ENCODE measurements at places on chromosomes 3 and 15.

DNA sequence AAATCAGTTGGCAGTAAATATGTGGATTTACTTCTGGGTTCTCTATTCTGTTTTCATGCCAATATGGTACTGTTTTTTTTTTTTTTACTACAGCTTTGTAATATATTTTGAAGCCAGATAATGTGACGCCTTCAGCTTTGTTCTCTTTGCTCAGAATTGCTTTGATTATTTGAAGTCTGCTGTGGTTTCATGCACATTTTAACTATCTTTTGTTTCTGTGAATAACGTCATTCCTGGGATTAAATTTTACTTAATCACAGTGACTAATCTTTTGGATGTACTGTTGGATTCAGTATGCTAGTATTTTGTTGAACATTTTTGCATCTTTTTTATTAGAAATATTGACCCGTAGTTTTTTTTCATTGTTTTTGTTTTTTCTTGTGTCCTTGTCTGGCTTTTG is 576.5 kb downstream of the ZNF385D start:
- DNase-seq = no peak

GRCh38 chr15:38878926-38879325 is 314.3 kb upstream of the RASGRP1 start:
- no peak for DNase-seq

DNA sequence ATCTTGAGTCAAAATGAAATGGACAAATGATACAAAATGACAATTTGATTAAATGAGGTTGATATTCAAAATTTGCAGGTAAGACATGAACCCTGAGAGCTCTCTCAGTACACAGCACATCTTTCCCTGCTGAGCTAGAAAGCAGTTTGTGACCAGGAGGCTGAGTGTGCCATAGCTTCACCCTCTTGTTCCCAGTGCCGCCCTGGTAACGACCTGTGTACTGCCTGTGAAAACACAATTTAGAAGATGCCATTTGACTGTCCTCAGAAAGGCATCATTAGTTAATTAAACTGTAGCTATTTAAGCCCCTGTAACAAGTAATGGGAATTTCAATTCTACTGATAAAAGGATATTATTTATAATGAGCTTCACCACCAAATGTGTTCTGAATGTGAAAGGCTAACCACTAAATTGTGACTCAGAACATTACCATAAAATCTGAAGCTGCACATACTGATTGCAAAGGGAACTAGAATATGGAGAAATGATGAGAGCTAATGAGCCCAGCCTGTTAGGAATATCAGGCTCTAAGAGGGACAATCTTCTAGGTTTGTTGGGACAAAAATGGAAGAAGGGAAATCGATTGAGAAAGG is 212.9 kb upstream of the ARPP21 start:
- no peak for DNase-seq

- DNase-seq = no peak
Measured at GRCh38 chr15:75814794-75815193, 28.5 kb upstream of the UBE2Q2 start.

DNA sequence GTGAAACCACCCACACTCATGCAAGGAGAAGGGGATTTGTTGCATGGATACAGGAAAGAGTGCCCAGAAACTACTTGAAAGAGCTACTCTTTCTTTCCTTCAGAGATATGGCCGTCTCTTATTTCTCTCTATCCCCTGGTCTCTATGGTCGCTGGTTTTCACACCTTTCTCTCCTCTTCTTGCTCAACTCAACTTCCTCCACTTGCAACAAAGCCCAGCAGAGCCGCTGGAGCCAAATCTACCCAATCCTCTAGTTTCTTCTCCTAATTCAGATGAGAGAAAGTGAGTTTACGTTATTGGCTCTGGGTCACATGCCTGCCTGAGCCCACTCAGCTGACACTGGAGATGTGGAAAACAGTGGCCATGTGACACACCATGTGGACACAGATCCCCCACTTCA is 215.2 kb downstream of the OSBPL10 start:
- no peak for DNase-seq

DNA sequence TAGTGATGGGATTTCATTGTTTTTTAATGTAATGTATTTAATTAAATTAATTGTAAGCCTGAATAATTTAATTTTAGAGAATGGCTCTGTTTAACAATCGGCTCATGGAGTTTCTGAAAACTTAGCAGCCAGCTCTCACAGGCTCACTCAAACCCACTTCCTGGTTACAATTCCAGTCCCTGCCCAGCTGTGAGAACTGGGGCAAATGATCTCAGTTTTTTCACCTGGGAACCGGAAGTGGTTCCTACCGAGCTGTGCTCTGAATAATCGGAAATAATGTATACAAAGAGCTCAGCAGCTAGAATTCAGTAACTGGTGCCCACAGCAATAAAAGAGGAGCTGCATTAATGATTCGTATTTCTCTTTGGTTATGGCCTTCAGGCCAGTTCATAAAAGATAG is 244.3 kb upstream of the MCTP2 start:
- no peak for DNase-seq

DNA sequence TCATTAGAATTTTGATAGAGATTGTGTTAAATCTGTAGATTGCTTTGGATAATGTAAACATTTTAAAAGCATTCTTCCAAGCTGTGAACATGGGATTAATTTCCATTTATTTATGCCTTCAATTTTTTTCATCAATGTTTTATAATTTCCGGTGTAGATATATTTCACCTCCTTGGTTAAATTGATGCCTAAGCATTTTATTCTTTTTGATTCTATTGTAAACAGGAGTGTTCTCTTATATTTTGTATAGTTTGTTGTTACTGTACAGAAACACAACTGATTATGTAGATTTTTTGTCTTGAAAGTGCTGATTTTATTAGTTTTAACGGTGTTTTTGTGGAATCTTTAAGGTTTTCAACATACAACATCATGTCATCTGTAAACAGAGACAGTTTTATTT is 355.0 kb downstream of the EDEM1 start:
- no peak for DNase-seq

DNA sequence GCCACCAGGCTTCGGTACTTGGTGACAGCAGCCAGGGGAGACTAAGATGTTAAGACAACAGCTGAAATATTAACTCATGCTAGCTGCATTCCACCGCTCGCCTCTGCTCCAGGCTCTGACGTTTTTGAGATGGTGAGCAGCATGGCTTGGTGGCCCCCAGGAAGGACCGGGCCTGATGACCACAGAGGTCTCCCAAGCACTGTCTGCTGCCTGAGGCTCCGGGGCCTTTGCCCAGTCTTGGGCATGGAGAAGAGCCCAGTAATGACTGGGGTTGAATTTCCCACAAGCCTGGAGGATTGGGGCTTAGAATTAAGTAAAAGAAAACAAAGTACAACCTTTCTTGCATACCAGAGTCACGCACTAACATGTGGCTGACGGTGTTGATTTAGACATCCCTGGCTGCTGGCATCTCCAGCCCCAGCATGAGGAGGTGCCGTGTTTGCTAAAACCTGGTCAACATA is 243.6 kb upstream of the LYSMD4 start:
- DNase-seq = peak; percentile 52

GRCh38 chr3:54079730-54080325 is 42.5 kb upstream of the CACNA2D3 start:
- DNase-seq = no peak

- no peak for DNase-seq
Measured at GRCh38 chr3:134342259-134342658, 32.0 kb downstream of the AMOTL2 start.

DNA sequence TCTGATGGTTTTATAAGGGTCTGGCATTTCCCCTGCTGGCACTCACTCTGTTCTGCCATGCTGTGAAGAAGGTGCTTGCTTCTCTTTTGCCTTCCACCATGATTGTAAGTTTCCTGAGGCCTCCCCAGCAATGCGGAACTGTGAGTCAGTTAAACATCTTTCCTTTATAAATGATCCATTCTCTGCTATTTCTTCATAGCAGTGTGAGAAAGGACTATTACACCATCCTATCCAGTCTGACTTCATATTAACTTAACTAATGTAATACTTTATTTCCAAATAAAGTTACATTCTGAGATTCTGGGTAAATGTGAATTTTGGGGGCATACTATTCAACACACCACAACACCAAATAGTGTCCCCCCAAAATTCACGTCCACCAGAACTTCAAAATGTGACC is 22.2 kb upstream of the MAP3K13 start:
- no peak for DNase-seq

DNA sequence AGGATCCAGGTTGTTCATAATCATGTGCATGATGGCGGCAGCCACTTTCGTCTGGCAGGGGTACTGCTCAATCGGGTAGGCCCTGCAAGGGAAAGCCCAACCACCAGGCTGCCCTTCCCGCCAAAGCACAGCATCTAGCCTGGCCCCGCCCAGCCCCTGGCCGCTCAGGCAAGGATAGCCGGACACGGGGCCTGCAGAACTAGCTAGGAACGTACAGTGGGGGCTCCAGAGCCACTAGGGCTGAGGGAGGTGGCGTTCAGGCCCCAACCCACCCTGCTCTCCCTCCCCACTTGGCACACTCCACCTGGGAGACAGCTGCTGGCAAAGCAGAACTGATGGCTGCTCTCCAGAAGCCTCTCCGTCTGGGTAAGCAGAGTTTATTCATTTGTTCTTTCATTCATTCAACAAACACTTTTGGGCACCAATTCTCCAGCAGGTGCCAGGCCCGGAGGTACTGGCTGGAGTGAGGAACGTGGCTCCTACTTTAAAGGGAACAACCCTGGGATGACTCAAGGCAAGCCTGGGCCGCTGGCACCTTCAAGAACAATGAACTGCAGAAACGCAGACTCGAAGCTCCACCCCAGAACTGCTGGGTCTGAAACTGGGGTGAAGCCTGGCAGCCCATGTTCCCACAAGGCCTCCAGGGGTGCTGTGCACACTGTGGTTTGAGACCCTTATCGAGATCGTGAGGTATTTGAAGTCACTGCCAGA is 7.8 kb downstream of the UROC1 start:
- DNase-seq = no peak

GRCh38 chr3:59750391-59750790 is 700.6 kb upstream of the CFAP20DC start:
- DNase-seq = no peak

- DNase-seq = no peak
Measured at GRCh38 chr3:41999909-42000308, 38.0 kb upstream of the ULK4 start.

GRCh38 chr3:184359610-184360009 is 1.8 kb downstream of the CLCN2 start:
- no peak for DNase-seq

DNA sequence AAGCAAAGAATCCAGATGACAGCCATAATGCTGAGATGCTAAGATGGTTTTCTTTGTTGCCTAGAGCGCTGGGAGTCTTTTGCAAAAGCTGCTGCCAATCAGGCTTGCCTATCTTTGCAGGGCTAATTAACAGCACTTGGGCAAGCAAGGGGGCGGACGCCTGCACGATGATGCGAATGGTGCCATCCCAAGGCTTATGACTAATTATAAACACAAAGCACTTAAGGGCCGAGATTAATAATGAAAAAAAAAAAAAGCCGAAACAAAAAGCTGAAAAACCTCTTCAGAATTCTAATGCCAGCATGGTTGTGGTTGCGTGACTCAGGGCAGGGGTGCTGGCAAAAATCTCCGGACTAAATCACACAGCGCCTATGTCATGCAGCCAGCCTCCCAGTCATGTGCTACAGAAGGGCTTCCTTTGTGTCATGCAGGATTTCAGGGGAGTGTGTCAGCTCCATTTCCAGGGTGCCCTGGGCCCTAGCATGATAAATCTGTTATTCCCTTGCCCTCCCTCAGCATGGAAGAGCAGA is 185.0 kb upstream of the ANKRD28 start:
- peak; percentile 97 for DNase-seq

- peak; percentile 78 for DNase-seq
Measured at GRCh38 chr15:99014803-99015697, 7.5 kb upstream of the PGPEP1L start.

GRCh38 chr3:123451186-123451585 is 2.3 kb upstream of the ADCY5 start:
- no peak for DNase-seq

- DNase-seq = peak; percentile 50
Measured at GRCh38 chr15:69573815-69574475, 121.3 kb downstream of the RPLP1 start.

DNA sequence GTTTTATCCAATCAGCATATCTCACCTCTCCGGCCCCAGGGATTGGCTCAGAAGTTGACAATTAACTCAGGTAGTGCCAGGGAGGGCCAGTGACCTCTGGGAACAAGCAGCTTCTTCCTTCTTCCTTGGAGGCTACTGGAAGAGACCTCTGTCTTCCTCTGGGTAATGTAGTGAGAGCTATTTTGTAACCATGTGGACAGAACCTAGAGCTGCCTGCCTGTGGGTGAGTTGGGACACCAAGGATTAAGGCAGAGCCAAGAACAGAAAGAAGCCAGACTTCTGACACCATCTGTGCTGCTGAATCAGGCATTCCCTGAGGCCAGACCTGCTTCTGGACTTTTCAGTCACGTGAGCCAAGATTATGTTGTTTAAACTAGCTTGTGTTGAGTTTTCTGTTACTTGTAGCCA is 5.9 kb upstream of the NDUFAF1 start:
- DNase-seq = peak; percentile 92

DNA sequence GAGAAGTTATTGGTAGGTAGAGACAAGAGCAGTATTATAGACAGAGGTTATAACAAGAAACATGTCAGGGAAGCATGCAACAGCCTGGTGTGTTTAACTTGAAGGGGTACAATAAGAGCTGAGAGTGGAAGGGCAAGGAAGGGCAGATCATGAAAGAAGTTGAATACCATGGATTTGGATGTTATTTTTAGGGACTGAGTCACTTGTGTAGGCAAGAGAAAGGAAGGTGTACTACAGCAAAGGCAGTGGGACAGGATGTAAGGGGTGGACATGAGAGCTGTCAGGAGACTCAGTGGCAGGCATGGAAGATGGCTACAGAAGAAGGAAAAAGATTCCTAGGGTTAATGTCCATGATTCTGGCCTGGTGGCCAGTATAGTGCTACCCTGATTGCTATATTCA is 66.4 kb downstream of the TFG start:
- no peak for DNase-seq

GRCh38 chr3:62363275-62363674 is 10.1 kb downstream of the FEZF2 start:
- DNase-seq = no peak

GRCh38 chr3:127207727-127208482 is 15.0 kb downstream of the PRR23E start:
- no peak for DNase-seq

- DNase-seq = no peak
Measured at GRCh38 chr15:94353488-94353820, 122.1 kb downstream of the MCTP2 start.

- no peak for DNase-seq
Measured at GRCh38 chr15:65222891-65223290, 11.6 kb upstream of the CILP start.

Data from mesenchymal stem cell (in vitro differentiated cells and primary cell).